ENCODE measurements at places on chromosomes 7 and 10.

- DNase-seq, result no peak
These were observed 171.6 kb downstream of the HERPUD2 start for GRCh38 chr7:35523292-35523691.

GRCh38 chr7:136009488-136010079 is 32.4 kb upstream of the MTPN start:
- DNase-seq, result peak; percentile 23

GRCh38 chr7:137881607-137882260 is 35.0 kb upstream of the DGKI start:
- no peak for DNase-seq

- DNase-seq, result no peak
These were observed 34.7 kb downstream of the FBXW4 start for GRCh38 chr10:101660256-101660655.

DNA sequence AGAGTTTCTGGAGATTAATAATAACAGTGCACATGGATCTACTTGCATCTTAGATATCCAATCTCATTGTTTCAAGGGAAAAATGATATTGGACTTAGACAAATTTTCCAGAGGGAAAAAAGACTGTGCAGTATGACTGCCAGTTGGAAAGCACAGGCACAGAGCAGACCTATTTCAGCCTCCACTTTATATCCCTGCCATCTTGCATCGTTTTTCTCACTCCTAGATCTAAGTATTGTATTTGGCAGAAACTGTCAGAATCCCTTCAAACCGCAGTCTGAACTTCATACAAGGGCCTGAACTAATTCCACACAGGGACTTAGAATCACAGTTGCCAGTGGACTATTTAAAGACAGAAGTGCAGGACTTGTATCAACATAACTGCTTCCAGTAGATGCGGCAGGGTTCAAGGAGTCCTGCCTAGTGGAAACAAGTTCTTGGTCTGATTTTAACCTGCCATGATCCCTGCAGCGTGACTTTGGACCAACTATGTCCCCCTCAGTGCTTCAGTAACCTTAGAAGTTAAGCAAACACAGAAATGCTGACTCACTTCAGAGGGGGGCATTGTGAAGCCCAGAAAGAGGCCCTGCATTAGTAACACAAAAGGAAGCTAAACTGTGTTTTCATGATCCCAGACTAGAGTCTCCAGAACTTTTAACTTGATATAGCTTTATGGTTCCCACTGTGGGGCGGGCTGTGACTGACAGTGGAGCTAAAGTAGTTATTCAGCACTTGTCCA is 95.7 kb upstream of the PALS2 start:
- DNase-seq, result no peak

- no peak for DNase-seq
These were observed 5.3 kb upstream of the MYOZ1 start for GRCh38 chr10:73646598-73647041.

GRCh38 chr7:157299613-157300368 is 37.0 kb upstream of the DNAJB6 start:
- DNase-seq, result no peak

DNA sequence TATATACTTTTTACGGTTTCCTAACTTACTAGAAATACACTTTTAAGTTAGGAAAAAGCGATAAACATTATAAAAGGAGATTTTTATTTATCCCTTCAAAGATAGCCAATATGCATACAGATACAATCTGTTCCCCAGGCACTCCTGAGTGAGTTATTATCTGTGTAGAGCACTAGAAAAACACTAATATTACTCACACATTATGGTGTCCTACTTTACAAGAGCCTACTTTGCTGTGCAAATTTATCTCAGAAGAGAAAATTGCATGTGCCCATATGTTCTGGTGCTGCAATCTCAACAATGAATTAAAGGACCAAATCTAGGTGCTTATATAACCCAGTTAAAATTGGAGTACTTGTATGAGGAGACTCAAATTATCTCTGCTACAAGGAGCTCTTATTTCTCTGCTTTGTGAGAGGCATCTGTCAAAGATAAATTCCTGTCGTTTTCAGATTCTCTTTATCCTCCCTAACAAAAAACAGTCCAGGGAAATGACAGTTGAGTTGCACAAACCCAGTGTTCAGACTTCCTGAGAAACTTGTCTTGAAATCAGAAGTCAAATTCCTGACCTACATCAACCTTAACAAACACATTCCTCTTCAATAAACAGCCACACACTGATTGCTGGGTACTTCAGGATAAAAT is 28.9 kb downstream of the CPA1 start:
- no peak for DNase-seq

DNA sequence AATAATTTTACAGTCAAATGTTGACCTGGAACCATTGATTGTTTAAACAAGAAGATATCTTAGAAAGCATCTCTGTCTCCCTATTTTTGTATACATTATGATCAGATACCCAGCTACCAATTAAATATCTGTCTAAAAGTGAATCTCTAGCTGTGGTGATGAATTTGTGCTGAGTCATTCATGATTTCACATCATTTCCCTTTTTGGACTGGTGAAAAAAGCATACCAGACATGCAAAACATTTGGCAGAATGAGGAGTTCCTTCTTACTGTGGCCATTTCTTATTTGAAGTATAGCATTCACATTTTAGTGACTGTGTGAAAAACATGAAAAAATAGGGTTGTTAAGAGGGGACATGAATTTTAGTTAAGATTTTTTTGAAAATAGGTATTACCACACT is 98.0 kb upstream of the GATA3 start:
- no peak for DNase-seq

- no peak for DNase-seq
These were observed 312.6 kb upstream of the BMPER start for GRCh38 chr7:33592718-33593117.

DNA sequence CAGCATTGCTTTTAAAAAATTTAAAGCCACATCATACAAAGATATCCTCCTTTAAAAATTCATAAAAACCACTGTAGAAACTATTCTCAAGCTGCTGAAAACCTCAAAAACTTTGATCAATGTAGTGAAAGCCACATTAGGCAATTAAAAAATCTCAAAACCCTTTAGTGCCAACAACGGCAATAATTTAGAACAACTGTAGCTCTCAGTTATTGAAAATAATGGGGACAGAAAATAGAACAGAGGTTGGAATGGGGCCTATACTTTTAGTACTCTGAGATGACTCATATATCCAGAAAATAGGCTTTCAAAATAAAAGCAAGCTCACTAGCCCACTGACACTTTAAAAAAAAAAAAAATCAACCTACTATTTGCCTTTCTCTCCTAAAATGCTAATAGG is 87.5 kb downstream of the GSAP start:
- no peak for DNase-seq

DNA sequence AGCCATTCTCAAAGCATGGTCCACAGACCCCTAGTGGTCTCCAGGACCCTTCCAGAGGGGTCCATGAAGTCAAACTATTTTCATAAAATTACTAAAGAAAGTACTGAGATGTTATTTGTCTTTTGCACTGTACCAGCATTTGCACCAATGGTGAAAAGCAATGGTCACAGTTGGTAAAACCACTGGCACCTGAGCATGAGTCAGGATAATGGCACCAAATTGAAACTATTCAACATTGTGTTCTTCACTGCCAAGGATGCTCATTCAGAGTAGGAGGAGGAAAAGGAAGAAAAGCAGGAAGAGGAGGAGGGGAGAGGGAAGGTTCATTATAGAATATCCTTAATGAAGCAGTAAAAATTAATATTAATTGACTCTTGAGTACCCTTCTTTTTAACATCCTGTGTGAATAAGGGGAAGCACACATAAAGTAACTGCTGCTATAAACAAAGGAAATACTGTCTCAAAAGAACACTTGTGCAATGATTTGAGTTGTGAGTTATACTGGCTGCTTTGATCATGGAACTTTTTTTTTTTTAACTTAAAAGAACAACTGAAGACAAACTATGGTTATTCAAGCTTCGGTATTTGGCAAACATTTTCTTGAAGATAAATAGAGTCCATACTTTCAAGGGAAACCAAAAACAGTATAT is 60.2 kb downstream of the MPP7 start:
- no peak for DNase-seq

- no peak for DNase-seq
These were observed 559.9 kb downstream of the INHBA start for GRCh38 chr7:41142904-41143473.

DNA sequence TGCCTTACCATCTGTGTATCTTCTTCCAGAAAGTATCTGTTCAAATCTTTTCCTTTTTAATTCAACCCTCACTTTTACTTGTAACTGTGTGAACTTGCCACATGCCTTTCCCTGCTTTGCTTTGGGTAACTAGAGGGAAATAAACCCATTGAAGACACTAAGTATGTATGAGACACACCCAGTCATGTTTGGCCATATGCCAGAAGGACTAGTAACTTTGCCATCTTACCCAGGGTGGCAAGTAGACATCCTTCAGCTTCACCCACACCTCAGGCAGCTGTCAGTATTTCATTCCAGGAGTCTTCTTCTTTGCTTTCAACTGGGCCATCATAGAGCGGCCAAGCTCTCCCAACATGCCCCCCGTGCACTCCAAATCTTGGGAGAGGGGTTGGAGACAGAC is 323.1 kb downstream of the TNS3 start:
- no peak for DNase-seq

GRCh38 chr10:6162589-6163356 is 40.0 kb upstream of the PFKFB3 start:
- DNase-seq, result no peak

DNA sequence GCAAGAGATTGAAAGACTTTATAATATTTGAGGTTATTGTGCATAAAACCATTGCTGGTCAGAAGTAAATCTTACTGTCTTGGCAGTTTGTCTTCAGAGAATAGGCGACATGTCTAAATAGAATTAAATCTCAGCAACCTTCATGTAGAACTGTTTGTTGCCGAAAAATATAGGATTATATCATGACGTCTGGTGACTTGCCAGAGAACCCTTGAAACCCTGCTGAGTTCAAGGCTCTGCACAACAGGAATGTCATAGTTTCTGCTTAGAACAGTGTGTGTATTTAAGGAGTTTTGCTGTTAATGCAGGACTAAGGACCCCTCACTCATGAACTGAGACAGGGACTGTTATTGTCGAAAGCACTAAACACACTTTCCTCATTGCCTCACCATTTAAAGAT is 206.4 kb upstream of the ETV1 start:
- no peak for DNase-seq

DNA sequence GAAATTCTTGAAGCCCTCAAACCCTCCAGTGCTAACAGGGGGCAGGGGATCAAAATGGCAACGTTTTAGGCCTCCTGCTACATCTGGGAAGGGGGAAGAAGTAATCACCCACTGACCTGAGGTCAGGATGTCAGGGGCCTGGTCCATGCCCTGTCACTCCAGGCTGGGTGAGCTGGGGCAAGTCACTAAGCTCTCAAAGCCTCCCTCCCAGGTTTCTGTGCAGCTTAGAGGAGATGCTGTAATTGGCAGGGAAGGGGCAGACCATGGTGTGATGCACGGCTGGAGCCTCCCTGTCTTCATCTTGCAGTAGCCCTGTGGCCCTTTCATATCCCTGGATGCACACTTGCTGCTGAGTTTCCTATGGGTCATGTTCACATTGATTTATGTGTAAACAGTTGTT is 27.2 kb downstream of the LEP start:
- no peak for DNase-seq

DNA sequence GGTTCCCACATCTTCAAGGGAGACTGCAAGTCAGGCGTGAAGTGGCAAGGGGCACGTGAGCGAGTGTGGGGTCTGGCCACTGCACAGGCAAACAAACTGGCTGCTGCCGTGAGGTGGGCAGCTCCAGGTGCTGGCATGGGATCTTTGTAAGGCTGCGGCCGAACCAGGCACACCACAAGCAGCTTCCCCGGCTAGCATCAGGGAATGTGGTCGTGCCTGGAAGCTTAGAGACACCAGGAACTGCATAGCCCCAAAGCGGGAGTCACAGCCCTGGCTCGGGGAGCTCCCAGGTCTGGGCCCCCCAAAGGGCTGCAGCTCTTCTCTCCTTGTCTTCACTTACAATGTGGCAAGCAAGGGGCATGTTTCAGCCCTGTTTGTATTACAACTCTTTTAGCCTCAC is 250.9 kb upstream of the DKK1 start:
- DNase-seq, result no peak

DNA sequence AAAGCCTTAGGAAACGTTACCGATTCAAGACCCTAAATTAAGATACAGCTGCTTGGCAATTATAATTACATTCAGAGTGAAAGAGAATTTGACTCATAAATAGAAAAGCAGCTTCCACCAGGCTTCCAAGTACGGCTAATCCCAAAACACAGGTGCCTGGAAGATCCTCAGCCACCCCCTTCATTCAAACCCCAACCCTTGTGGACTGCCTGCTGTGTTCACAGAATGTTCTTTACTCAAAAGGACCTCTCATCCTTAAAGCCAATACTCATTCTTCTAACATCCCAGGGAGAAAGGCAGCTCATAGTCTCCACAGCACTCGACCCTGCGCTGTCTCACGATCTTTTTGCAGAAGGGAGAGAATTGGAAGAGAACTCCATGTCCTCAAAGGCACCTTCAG is 32.9 kb downstream of the RNF32 start:
- no peak for DNase-seq

- no peak for DNase-seq
These were observed 141.9 kb downstream of the RPS24 start for GRCh38 chr10:78175444-78176015.

DNA sequence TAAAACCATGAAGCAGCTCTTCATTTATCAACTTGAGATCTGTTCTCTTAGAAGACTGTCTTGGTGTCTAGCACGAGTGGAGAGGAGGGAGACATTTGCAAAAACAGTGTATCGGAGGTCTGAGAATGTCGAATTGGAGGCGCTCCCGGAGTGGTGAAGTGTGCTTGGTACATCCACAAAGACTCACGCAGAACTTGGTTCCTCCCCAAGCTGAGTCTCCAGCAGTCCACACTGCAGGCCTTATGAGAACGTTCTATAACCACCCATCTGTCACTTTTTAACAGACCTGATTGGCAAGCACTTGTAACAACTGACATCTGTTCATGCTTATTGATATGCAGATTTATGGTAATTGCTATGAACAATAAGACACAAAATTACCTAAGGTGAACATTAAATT is 261.6 kb downstream of the CELF2 start:
- no peak for DNase-seq

GRCh38 chr10:66795866-66796265 is 130.0 kb upstream of the LRRTM3 start:
- DNase-seq, result no peak

- DNase-seq, result no peak
These were observed 82.5 kb downstream of the ZNF365 start for GRCh38 chr10:62456611-62457101.

- DNase-seq, result no peak
These were observed 82.0 kb downstream of the FGFR2 start for GRCh38 chr10:121516093-121516865.

- no peak for DNase-seq
These were observed 31.6 kb upstream of the LYZL1 start for GRCh38 chr10:29257106-29257783.

DNA sequence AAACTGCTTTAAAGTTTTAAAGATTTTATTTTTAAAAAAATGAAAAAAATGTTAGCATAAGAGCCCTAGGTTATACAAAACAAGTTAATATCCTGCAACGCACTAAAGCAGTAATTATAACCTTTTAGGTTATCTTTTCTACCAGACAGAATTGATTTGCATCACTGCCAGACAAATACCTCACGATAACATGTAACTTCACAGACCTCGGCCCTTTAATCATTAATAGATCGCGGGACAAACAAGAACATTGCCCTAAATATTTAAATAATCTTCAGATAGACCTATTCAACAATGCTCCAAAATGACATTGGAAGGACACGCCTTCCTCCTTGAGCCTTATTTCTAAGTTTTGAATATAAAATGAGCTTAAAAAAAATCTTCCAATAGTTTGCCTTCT is 23.8 kb upstream of the C7orf33 start:
- no peak for DNase-seq

Measured in activated CD4-positive, alpha-beta T cell treated with anti-CD3 and anti-CD28 coated beads, Interleukin-2, amount 50 U/mL, for 24 hours (primary cell).